ENCODE measurements at places on chromosomes 4 and X. TPM values are rescaled to one million over a fixed set of nuclear protein-coding genes. Genes with fewer than 3 reads are reported as not detected.

DKC1 gene
- total RNA-seq: 40.8 TPM

PPEF2 gene
- not detected for total RNA-seq

HEPH gene
- 8.2 TPM for total RNA-seq

SMIM10L2A gene
- total RNA-seq: 5.0 TPM

FAT4 gene
- 2.2 TPM for total RNA-seq

TMEM192 gene
- total RNA-seq: 7.0 TPM

SPP1 gene
- total RNA-seq: not detected

RPA4 gene
- total RNA-seq: 0.52 TPM

FRMPD4 gene
- 0.13 TPM for total RNA-seq

FREM3 gene
- not detected for total RNA-seq

MSANTD1 gene
- total RNA-seq: 0.72 TPM

TLR3 gene
- total RNA-seq: 4.4 TPM

BANK1 gene
- 0.81 TPM for total RNA-seq

NPY2R gene
- 0.65 TPM for total RNA-seq

TMPRSS11A gene
- total RNA-seq: not detected

TEX11 gene
- total RNA-seq: not detected

NHS gene
- 4.6 TPM for total RNA-seq

RAI2 gene
- total RNA-seq: 8.5 TPM

ADRA2C gene
- total RNA-seq: 5.3 TPM

GABRG1 gene
- total RNA-seq: not detected

HSD17B13 gene
- total RNA-seq: 14.0 TPM

AADAT gene
- 0.97 TPM for total RNA-seq

SSX2 gene
- total RNA-seq: not detected

RHOH gene
- total RNA-seq: 0.91 TPM

F8A2 gene
- not detected for total RNA-seq

KCNE5 gene
- not detected for total RNA-seq

HTN1 gene
- not detected for total RNA-seq

LAMP2 gene
- 154 TPM for total RNA-seq

EVC2 gene
- total RNA-seq: 11.0 TPM

MUC7 gene
- 6.8 TPM for total RNA-seq

LINC00632 gene
- total RNA-seq: 211 TPM

LONRF3 gene
- 1.9 TPM for total RNA-seq

CCSER1 gene
- 14.3 TPM for total RNA-seq

ADAMTS3 gene
- total RNA-seq: 0.64 TPM

ETDB gene
- total RNA-seq: not detected

BEND2 gene
- total RNA-seq: not detected

PAGE2B gene
- total RNA-seq: not detected

FAM9B gene
- not detected for total RNA-seq

NSG1 gene
- total RNA-seq: 42.2 TPM

XAGE1A gene
- total RNA-seq: not detected
